Thoracic aorta (tissue), 2 donors: ENCODE measurements at places on chromosomes 12 and 14.

DNA sequence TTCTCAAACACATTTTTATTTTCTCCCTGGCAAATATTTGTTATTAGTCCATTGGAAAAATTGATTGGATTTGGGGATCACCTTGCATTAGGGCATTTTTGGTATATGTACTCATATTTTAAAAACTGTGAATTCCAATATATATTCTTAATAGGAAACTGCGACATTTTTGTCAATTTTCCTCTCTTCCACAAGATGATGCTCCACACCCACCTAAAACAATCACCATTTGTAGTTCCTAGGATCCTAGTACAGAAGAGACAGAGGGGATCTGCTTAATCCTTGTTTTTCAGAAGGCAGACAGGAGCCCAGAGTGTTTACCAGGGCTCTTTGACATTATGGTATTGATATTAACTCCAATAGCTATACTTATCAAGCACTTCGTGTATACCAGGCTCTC is 22.8 kb upstream of the OASL start:
- H3K4me1 ChIP-seq, result no peaks in the 10 kb centered on the region
- no peak overlapping the region for H3K27ac ChIP-seq
- no peaks in the 10 kb centered on the region for H3K27me3 ChIP-seq

DNA sequence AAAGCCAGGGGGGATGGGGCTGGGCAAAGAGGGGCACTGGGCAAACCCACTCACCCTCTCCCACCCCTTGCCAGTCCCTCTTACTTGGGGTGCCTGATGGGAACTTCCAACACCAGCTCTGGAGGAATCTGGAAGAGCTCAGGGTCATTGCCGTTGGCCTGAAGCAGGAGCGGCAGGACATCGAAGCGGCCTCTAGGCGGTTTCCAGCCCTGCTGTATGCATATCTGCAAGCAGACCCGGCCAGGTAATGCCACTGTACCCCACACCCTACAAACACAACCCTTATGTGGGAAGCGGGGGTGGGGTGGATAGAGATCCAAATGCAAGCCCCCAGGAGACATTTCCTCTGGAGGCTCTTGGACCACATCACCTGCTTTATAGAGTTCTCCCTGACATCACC is 83.6 kb downstream of the NOS1 start:
- H3K4me1 ChIP-seq, result no peaks in the 10 kb centered on the region
- DNase-seq, result no peak
- no peak overlapping the region for H3K4me3 ChIP-seq
- H3K27ac ChIP-seq, result no peak overlapping the region

DNA sequence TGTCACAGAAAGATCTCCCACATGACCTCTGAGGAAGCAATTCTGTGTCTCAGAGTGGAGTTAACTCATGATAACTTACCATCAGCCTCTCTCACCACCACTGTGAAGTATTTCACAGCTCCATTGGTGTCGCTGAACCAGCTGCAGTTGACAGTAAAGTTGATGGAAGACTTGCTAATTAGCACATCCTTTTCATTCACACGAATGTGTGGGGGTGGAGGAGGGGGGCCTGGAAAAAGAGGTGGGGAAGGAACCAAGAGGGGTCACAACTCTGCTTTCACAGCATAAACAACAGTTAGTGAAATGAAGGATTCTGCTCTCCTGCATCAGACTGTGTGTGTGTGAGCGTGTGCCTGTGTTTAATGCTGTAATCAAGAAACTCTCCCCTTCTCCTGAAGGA is 82.1 kb downstream of the PTPRB start:
- H3K4me1 ChIP-seq, result no peaks in the 10 kb centered on the region
- no peak for DNase-seq
- H3K27ac ChIP-seq, result no peak overlapping the region
- no peaks in the 10 kb centered on the region for H3K27me3 ChIP-seq
- no peaks in the 10 kb centered on the region for H3K36me3 ChIP-seq

DNA sequence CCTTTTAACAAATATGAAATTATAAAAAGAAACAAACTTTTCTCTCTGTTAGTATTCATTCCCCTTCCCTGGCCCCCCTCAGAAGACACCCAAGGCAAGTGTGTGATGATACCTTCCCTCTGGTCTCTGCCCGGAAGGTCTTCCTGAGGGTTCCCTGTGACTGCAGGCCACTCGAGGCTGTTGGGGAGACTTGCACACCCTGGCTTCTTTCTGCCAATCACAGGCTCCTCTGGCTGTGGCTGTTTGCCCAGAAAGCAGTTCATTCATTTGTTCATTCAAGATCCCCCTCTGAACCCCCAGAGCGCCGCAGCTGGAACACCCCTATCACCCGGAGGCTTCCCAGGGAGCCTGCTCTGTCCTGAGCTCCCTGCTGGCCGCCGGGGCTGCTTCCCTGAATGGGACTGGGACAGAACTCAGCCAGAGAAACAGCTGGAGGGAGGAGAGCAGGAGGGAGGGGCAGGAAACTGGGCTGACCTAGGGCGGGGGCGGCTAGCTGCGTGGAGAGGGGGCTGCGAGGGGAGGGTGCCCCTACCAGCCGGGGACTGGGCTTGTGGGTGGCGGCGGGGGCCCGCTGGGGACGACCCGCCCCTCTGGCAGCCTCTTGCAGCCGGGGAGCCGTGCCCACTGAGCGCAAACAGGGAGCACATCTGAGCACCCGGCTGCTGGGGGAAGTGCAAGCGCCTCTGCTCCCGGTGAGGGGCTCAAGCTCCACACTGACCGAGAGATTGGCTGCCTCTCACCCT is at the start of gene CMKLR1:
TSS of gene CMKLR1 (minus strand) at position 397 of the 743 bp plus-strand sequence. CDS start 45,720 bp downstream, outside the sequence.
- H3K36me3 ChIP-seq, result no peaks in the 10 kb centered on the region
- peak within 1 kb of the TSS; percentile 83 for H3K27ac ChIP-seq
- H3K4me3 ChIP-seq, result peak within 1 kb of the TSS; percentile 73
- DNase-seq, result no peak

- H3K27ac ChIP-seq, result no peak overlapping the region
- no peaks in the 10 kb centered on the region for H3K36me3 ChIP-seq
- H3K4me1 ChIP-seq, result peaks cover 2% of the 10 kb centered on the region
- no peak for DNase-seq
- no peaks in the 10 kb centered on the region for H3K27me3 ChIP-seq
- H3K4me3 ChIP-seq, result no peak overlapping the region
Observed at GRCh38 chr12:108297895-108298760, 41.0 kb downstream of the CMKLR1 start.
